ENCODE measurements at places on chromosomes 2 and 18.

DNA sequence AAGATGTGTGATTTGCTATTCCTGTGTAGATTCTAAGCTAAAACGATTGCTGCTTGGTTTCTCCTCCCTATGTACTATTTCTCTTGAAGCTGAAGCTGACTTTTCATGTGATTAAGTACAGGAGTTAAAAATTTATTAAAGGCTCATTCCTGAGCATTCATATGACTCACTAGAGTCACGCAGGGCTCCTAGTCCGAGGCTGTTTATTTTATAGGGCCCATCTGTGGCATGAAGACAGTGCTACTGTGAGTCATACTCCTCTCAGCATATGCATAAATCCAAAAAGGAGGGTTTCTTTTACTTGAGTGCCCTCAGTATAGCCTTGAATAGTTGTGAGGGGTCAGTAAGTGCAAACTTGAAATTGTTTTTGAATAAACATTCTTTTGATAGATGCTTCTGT is 378.8 kb downstream of the PTPRM start:
- no peak for DNase-seq

DNA sequence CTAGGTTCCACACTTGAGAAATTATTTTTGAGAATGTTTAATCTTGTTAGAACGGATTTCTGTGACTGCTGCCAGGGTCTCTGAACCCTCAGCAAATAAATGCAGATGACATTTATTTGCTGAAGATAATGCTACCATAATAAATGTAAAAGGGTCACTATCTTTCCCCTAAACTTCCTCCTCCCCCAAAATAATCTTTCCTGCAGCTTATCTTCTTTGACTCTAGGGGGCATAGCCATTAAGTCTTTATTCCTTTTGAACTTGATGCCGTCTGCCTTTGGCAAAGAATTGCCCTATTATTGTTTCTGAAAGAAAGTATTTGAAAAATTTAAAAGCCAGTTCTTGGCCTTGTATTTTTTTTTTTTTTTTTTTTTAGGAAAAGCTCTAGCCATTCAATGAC is 63.6 kb upstream of the ACSL3 start:
- DNase-seq: no peak

GRCh38 chr2:241298673-241299072 is 16.8 kb downstream of the HDLBP start:
- DNase-seq: no peak

GRCh38 chr2:545711-546650 is 131.2 kb downstream of the TMEM18 start:
- DNase-seq: no peak

GRCh38 chr2:29603341-29603740 is 318.0 kb downstream of the ALK start:
- DNase-seq: peak; percentile 83
